ENCODE measurements at places on chromosomes 12 and 14.

GRCh38 chr14:101595887-101596721, 34.8 kb downstream of the DIO3 start:
- peak; percentile 28 for DNase-seq

DNA sequence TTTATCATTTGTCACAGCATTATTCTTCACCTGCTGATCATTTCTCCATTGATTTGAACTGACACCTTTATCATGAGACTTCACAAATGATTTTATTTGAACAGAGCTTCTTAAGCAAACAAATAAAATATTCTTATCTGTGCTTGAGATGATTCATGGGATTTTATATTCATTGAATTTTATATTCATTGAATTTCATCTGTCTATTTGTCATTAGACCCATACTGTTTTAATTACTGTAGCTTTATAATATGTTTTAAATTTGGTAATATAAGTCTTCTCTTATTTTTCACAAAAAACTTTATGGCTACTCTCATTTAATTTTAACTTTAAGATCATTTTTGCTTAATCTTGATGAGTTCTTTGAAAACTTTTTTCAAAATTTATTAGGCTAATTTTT, 777.4 kb upstream of the TBX3 start:
- no peak for DNase-seq

GRCh38 chr12:15497671-15498292, 175.5 kb downstream of the PTPRO start:
- DNase-seq = no peak

DNA sequence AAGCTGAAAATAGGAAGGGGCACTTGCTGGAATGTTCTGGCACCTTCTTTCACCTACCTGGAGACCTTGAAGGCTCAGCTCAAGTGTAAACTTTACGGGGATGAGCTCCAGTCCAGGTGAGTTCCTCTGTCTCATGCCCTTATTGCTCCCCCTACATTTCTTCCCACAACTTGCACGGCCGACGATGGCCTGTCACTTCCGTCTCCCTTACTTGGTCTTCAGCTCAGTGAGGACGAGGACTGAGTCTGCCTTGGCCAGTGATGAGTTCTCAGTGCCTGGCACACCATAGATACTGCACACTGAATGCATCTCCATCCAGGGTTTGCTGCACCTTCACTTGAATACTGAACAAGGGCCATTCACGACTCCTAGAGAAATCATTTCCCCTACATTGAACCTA, 21.4 kb downstream of the ADGRD1 start:
- DNase-seq = no peak

Data from activated CD4-positive, alpha-beta T cell treated with anti-CD3 and anti-CD28 coated beads, Interleukin-2, amount 50 U/mL, for 48 hours (primary cell).